ENCODE measurements at places on chromosomes 2 and 18.
A peak's percentile ranks its signal among the peaks of the same experiment; 100 is the strongest.

DNA sequence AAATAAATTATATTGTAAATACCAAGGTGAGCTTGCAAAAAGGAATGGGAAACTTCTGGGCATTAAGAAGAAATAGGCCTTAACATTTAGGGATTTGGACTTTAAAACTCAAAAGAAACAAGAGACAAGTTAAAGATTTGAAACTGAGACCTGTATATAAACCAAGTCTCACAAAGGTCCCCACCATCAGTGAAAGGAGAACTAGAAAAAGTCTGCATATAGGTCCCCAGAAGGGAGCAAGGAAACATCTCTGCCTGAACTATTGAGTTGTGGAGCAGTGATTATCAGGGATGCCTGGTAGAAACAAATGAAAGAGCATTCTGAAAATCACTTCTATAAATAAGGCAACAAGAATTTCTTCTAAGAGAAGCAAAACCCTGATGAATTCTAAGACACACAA, 30.5 kb upstream of the ITGAV start:
- DNase-seq: no peak

- peak; percentile 4 for DNase-seq
Observed at GRCh38 chr2:121284463-121285449, at the start of gene TFCP2L1. Gene TFCP2L1, minus strand, starts transcription at chr2:121285202. Its CDS starts 93 bp downstream, at chr2:121285109.

DNA sequence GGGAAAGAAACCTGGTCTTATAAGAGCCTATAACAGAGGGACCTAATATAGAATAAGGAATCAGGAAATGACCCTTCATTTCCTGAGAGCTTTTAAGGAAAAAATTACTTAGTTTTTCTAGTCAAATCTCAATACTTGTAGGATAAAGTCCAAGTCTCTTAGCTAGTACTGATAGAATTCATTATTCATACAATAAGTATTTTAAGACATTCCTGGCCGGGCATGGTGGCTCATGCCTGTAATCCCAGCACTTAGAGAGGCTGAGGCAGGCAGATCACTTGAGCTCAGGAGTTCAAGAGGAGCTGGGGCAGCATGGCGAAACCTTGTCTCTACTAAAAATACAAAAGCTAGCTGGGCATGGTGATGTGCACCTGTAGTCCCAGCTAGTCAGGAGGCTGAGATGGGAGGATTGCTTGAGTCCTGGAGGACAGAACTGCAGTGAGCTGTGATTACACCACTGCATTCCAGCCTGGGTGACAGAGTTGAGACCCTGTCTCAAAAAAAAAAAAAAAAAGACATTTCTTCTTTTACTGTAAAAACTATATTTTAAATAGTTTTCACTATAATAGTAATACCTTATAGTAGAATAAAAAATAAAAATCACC, 3.2 kb downstream of the RAB3GAP1 start:
- no peak for DNase-seq

- DNase-seq: no peak
Observed at GRCh38 chr2:20649976-20650375, 922 bp downstream of the HS1BP3 start.

All from CD4-positive, alpha-beta T cell (primary cell).